Left renal cortex interstitium (tissue), 4 donors: ENCODE measurements at places on chromosomes 5 and 9. TPM values are rescaled to one million over a fixed set of nuclear protein-coding genes. Genes with fewer than 3 reads are reported as not detected.

Gene ADGRD2
- polyA plus RNA-seq: 0.07 TPM

Gene MSMP
- not detected for polyA plus RNA-seq

Gene MRPL50
- 29.2 TPM for polyA plus RNA-seq

Gene STING1
- 37.1 TPM for polyA plus RNA-seq

Gene INSL6
- 0.19 TPM for polyA plus RNA-seq

Gene FOXD4L3
- polyA plus RNA-seq: not detected

Gene TMEM171
- 6.8 TPM for polyA plus RNA-seq

Gene HCN1
- 0.02 TPM for polyA plus RNA-seq

Gene ACSL6
- 2.6 TPM for polyA plus RNA-seq

Gene NEUROG1
- polyA plus RNA-seq: not detected

Gene BTNL8
- 0.18 TPM for polyA plus RNA-seq

Gene CDO1
- 26.7 TPM for polyA plus RNA-seq

GRCh38 chr5:73327908-73328455, 120.6 kb downstream of the FOXD1 start:
- no peak for DNase-seq

DNA sequence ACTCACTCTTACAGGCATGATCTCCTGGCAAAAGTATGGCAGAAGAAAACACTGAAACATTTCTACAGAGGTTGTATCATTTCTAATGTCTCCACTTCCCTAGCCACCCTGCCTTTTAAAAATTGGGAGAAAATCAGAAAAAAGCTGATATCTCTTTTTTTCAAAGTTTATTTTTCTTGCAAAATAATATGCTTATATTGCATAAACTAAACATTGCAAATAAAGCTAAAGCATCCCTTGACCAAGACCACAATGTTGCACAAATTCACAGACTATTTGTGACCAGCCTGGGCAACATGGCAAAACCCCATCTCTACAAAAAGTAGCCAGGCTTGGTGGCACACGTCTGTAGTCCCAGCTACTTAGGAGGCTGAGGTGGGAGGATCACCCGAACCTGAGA, 183.3 kb upstream of the ELAVL2 start:
- DNase-seq: no peak

GRCh38 chr5:176793343-176793699, 17.0 kb upstream of the UNC5A start:
- no peak for DNase-seq

- no peak for DNase-seq
Observed at GRCh38 chr5:33841891-33842290, 49.9 kb downstream of the ADAMTS12 start.

GRCh38 chr5:64947031-64947430, 178.3 kb downstream of the CWC27 start:
- no peak for DNase-seq

DNA sequence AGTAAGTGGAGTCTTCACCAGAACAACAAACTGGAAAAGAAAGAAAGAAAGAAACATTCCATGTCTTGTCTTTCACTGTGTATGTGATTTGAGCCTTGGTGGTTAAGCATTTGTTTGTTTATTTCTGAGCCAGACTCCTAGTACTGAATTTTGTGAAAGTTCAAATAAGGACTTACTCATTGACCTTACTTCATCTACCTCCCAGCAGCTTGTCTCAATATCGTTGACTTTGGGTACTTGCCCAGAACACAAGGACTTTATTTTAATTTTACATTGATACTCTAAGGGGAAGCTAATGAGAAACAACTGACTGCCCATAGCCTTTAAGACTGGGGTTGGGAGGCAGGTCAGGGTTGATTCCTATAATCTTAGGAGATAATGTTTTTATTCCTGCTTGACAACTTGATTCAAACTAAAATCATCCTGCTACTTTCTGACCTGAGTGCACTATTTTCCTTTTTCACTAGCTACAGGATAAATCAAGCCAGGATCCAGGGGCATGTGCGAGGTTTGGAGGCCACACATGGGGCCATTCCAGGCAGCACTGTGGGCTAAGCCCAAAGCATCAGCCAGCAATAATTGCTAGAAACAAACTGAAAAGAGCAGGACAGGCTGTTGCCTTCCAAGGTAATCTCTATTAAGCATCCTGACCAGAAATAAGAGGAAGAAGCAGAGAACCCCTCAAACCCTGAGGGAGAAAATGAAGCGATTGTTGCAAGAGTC, 138.9 kb upstream of the RUSC2 start:
- DNase-seq: no peak

GRCh38 chr5:34865091-34865490, 26.1 kb downstream of the TTC23L start:
- no peak for DNase-seq

DNA sequence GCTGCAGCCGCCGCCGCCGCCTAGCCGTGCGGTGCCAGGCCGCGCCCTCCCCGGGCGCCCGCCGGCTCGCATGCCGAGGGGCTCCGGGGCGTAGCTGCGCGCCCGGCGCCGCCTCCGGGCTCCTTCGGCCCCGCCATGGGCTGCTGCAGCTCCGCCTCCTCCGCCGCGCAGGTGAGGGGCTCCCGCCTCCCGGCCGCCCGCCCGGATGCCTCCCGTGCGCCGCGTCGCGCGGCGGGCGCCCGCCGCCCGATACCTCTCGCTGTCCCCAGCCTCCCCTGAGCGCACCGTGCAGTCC, 230 bp downstream of the SLC44A1 start:
- no peak for DNase-seq

DNA sequence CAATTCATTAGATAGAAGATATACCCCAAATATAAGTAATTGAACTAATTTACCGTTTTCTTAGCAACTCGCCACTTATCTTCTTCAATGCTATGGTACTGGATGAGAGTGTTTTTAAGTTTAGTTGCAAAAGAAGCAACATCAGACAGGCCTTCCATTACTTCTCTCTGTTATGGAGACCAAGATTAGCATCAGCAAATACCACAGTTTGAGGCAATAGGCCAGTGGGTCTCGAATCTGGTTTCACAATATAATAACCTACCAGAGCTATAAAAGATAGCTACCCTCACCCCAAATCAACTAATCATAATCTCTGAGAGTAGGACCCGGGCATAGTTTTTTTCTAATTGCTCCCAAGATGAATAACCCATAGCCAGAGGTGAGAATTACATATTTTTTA, 5.1 kb downstream of the STARD4 start:
- DNase-seq: no peak

GRCh38 chr5:152488869-152489268, 83.8 kb upstream of the NMUR2 start:
- DNase-seq: no peak

- no peak for DNase-seq
Observed at GRCh38 chr9:135817951-135818717, 89.2 kb downstream of the CAMSAP1 start.

GRCh38 chr9:20563917-20564316, 58.4 kb downstream of the MLLT3 start:
- DNase-seq: no peak

DNA sequence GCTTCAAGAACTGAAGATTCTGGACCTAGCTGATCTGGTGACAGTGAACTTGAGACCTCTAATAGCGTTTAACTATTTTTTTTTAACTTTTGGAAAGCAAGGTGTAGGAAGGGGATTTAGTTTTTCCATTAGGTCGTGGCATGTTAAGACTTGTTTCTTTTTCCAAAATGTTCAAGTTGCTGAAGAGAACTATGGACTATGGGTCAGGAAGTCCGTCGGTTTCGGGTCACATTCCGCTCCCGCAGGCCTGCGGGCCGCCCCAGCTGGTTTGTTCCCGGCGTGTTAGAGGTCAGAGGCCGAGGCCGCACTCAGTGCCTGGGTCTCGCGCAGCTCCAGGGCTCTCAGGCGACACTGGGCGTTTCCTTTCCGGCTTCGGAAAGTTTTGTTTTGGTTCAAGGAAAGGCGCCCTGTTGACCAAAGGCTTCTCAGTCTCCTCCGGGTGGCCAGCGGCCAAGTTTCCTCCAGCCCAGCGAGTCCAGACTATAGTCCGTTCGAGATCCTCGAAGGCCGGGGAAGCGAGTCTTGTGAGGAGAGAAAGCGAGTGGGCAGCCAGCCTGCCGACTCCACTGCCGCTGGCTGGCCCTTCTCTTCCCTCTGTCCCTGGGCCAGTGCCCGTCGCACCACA, 586 bp upstream of the FCHO2 start:
- DNase-seq: peak; percentile 59

DNA sequence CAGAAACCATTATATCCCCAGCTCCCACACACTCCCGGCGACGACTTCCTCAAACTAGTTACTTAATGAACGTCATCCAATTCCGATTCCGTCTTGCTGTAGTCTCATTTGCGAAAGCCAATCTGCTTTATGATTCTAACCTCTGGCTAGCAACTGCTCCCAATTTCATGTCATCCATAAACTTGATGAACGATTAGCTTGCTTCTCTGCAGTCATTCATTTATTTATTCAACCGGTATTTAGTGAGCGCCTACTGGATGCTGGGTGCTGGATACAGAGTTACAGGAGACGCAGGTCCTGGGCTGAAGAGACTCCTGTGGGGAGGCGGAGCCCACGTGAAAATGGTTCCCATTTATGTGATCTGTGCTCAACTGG, 46.2 kb downstream of the TSPAN17 start:
- DNase-seq: peak; percentile 28

GRCh38 chr5:16480821-16481538, 15.4 kb upstream of the ZNF622 start:
- no peak for DNase-seq

DNA sequence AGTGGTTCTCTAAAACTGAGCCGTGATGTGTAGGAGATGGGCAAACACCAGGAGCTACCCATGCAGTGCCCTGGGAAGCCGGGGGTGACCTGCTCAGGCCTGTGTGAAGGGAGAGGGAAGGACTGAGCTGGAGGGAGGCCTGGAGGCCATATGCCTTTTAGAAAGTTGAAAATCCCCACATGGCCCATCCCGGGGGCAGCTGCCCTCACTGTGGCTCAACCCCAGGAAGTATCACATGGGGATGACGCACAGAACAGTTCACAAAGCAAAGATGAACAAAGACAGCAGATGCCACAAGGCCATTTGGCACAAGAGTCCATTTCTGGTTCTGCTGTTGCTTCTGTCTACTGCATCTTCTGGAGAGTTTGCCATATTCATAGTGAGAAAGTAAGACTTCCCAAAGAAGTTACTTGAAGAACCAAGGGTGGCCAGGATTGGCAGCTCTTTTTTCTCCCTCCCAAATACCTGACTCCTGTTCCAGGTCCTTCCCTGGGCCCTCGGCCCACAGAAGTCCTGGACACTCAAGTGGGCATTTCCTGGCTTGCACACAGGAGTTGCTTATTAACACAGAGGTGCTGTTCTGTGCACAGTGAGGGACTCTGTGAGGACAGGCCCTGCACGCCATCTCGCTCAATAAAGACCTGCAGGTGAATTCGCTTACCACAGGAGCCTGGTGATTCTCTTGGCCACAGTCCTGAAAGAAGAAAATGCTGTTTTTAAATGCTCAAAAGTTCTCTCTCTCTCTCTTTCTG, 25.1 kb downstream of the ACSL6 start:
- no peak for DNase-seq

DNA sequence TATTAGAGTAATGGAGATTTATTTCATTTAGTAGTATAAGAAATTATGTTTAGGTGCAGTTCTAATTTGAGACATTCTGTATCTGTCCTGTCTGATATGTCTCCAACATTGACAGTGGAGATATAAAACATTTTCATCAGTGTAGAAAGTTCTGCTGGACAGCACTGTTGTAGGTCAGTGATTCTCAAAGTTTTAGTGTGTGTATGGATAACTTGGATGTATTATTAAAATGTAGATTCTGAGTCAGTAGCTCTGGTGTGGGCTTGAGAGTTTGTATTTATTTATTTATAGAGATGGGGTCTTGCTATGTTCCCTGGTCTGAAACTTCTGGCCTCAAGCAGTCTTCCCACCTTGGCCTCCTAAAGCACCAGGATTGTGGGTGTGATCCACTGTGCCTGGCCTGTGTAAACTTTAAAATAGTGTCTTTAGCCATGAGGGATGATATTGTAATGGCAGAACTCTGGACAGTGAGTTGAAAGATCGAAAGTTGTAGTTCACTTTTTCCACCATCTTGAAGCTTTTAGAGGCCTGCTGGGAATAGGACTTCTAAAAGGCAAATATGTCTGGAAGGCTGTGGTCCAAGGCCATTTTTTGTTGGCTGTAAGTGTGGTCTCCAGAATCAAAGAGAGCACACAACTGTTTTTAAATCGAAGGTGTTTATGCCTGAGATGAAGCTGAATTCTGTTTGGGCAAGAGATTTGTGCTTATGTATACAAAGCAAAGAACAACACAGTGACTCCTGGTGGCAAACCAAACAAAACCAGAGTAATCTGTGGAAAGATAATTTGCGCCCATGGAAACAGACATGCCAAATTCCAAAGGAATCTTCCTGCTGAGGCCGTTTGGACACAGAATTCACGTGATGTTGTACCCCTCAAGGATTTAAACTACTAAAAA, 12.4 kb downstream of the UBAP1 start:
- DNase-seq: no peak

DNA sequence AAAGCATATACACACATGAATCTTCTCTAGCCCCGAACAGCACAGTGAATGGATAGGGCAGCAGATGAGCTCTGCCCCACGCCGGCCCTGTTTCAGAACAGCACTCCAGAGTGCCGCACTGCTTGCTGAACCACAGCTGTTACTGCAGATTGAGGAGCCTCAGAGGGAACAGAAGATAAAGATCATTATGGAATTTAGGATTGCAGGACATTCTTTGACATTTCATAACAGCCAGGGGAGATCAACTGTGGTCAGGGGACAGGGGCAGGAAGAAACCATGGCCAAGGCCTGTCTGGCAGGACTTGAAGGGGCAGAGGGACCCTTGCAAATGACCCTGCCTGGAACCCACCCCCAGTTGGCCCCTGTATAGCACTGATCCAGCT, 20.6 kb downstream of the IRF1 start:
- no peak for DNase-seq

DNA sequence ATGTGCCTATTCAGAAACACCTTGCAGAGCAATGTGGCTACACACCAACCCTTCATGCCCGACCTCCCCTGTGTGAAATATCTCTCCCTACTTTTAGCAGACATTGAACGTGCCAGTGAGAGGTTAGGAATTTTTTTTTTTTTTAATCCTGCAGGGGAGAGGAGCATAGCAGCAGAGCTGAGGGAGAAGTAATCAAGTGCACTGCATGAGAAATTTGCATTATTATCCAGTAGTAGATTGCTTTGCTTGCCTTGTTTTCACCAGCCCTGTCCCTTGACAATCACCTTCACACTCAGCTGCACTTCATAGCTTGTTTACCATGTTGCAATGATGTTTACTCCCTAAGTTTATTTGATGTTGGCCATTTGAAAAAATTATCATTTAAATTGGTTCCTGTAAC, 489.6 kb upstream of the ZNF608 start:
- DNase-seq: no peak

DNA sequence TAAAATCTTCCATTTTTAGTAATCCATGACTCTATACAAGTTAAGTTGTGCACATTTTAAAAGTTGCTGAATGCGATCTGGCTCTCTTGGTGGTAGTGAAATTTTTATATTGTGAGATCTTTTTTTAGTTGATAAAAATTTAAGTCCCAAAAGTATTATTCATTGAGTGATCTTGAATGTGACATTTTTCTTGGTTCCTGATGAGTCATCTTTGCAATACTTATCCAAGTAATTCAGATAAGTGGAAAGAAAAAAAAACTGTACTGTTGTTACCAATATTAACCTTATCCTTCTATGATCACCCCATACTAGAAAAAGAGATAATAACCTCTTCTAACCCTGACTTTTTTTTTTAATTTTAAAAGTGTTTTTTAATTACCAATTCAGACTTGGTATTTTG, 601.3 kb downstream of the PSAT1 start:
- DNase-seq: no peak

GRCh38 chr9:21679432-21679831, 123.0 kb upstream of the MTAP start:
- DNase-seq: no peak
